ENCODE measurements at places on chromosomes 2 and 18.
A peak's percentile ranks its signal among the peaks of the same experiment; 100 is the strongest.

DNA sequence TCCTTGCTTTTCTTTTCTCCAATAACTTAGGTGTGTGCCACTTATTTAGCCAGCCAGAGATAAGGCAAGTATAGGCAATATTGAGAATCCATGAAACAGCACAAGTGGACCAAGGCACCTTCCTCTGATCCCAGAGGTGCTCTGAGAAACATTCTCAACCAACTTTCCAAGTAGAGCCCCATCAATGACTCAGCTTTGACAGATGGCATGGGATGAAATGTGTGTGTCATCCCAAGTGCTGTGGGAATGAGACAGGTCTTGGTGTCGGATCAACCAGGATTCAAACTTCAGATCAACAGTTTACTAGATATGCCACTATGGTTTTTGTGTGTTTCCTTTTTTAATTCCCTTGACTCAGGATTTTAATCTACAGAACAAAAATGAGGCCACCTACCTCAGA, 164.0 kb downstream of the GRB14 start:
- DNase-seq = no peak

- DNase-seq = no peak
Observed at GRCh38 chr2:6750411-6751158, 115.1 kb downstream of the CMPK2 start.

- DNase-seq = no peak
Observed at GRCh38 chr2:21415234-21415633, 291.5 kb downstream of the TDRD15 start.

DNA sequence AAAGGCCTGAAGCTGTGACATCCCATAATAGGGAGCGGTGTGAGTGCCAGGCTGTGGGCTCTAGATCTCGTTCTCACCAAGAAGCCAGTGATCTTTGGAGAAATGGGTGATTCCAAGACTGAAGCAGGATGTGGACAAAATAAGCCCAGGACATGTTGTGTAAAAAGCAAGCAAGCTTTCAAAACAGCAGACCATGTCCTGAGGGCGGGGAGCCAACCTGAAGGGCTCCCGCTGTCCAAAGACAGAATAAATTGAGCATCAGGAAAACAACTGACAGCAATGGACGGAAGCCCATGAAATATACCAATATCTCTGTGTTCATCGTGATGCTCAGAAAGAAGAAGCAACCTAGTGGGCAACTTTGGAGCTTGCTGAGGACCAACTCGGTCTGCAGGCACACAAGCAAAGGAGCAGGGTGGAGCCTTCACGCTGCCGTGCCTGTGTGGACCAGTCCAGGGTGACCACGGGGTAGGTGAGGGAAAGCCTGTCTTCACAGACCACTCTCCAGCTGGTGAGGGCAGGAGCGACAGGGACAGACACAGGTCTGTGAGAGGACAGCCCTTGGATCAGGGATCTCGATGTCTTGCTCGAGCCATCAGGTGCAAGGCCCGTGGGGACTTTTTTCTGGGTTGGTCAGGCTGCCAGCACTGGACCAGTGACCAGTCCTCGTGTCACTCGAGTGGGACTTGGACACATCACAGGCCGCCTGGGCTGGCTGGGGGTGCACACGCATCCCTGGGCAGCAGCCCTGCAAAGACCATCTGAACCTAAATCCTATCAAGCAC, 21.5 kb downstream of the MTERF4 start:
- no peak for DNase-seq

DNA sequence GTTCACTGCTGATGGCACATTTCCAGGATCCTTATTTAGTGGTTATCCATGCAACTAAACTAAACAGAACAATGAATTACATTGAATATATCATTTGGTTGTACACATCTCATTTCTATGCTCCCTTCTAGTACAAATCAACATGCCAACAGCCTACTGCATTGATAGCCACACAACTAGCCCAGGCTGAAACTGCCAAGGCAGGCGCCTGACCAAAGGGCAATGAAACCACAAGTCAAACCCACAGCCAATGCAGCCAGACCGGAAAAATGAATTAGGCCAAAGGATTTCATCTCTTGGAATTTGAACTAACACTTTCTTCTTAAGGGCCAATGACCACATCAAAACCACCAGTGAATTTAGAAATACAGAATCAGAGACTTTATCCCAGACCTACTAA, 196.4 kb downstream of the NOL4 start:
- no peak for DNase-seq

GRCh38 chr2:65070172-65070830, 14.1 kb downstream of the CEP68 start:
- DNase-seq = no peak

DNA sequence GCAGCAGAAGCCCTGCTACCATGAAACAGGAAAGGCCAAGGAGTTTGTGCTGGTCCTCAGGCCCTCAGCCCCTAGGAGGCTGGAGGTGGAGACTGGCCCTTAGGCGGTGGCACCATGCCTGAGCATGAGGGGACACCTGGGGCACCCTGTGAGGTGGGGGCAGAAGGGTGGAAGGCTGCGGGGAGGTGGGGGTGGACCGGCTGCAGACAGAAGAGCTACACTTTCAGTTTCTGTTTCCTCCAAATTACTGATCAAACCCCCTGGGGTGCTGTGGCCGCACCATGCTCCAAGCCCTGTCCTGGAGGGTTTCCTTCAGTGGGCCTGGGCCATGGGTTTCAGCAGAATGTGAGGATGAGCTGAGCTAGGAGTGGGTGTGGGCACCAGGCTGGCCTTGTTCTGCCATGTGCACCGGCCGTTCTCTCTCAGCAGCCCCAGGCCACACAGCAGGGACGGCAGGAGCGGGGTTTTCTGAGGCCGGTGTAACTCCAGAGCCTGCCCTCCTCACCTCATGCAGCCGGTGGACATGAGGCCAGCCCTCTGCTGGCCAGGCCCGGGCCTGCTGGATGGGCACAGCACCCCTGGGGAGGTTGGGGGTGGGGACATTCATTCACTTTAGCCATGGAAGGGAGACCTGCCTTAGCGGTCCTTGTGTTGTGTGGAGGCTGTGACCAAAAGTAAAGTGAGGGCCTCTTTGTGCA, 51.5 kb downstream of the PLEKHB2 start:
- DNase-seq = peak; percentile 39

- DNase-seq = no peak
Observed at GRCh38 chr2:177501186-177501585, 108.6 kb downstream of the AGPS start.

- DNase-seq = no peak
Observed at GRCh38 chr2:34379586-34379985, 780.5 kb upstream of the FAM98A start.

DNA sequence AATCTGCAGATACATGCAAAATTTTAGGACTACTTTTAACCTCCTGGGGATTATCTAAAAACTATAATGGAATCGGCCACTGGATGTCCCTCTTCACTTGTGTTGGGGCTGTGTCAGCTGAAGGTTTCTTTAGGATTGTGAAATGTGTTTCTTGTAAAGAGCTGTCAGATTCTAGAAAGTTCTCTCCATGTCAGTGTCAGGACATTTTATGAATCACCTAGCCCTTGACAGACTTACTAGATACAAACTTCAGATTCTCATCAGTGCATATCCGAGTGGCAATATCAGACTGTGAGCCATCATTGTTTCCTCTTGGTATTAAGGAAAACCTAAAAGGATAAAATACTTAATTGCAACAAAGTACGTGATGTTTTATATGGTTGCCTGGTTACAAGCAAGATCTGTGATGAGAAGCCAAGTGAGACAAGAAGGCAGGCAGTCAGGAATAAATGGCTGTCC, 107.3 kb downstream of the CPS1 start:
- peak; percentile 5 for DNase-seq

- DNase-seq = peak; percentile 27
Observed at GRCh38 chr2:224884188-224884587, 158.1 kb downstream of the DOCK10 start.

GRCh38 chr2:163775304-163775703, 39.5 kb upstream of the FIGN start:
- DNase-seq = no peak

GRCh38 chr18:63438181-63438580, 15.9 kb upstream of the VPS4B start:
- DNase-seq = no peak

DNA sequence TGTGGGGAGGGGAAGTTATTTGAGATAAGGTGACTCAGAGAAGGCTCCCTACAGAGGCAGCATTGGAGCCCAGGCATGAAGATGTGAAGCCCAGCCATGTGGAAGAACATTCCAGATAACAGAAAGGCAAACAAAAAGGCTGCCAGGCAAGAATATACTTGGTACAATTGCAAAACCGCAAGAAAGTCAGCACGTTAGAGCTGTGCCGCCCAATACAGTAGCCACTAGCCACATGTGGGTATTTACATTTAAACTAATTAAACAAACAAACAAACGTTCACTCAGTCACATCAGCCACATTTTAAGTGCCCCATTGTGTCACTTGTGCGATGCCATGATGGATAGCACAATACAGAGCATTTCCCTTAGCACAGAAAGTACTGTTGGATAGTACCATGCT, 179.6 kb downstream of the SATB2 start:
- no peak for DNase-seq

GRCh38 chr2:188845692-188846091, 128.5 kb upstream of the COL3A1 start:
- DNase-seq = no peak

DNA sequence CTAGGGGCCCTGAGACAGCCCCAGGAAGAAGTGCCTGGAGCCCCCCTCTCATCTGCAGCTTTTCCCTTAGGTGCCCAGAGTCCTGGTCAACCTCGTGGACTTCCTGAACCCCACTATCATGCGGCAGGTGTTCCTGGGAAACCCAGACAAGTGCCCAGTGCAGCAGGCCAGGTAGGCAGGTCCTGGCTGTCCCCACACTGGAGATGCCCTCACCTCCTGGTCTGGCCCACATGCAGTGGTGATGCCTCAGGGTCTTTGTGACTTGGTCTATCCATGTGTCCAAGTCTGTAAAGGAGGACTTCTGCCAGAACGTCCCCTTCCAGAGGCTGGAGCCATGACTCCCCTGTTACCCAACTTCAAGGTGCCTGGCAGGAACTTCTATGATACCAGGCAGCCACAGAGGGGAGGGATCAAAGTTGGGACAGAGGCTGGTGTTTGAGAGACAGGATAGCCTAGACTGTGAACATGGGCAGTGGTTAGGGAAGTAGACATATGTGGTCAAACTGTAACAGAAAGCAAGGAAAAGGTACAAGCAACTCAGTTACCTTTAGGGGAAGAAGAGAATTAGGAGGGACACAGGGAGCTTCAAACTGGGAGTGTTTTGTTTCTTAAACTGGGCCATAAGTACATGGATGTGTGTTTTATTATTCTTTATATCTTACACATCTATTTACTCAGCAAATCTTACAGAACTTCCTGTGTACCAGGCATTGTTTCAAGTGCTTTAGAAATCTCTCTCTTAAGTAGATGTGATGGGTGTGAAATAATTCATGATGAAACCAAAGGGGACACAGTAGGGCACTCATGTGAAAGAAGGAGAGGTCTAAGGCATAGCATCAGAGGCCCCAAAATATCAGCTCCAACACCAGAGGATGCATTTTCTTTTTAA, 107.1 kb downstream of the PLB1 start:
- no peak for DNase-seq

DNA sequence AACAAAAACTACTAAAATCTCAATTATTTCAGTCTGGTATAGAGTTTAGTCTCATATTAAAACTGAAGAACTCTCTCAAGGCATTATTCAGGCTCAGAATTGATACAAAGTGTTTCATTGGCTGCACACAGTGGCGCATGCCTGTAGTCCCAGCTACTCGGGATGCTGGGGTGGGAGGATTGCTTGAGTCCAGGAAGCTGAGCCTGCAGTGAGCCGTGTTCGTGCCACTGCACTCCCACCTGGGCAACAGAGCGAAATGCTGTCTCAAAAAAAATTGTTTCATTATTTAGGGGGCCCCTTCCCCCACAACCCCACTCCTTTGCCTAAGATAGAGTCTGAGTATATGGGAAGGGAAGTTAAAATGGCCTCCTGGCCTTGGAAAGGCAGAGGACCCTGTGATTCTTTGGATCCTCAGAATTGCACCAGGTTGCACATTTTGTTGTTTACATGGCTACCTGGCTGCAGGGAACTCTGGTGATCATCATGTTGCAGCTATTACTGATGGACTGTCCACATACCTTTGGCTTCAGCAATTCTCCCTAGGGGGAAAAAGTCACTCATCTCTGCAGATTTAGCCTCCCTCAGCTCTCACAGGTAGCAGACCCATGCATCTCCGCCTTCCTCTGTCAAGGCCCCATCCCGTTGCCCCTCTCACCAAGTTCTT, 19.2 kb upstream of the CYRIA start:
- DNase-seq = no peak

GRCh38 chr2:26609205-26609631, 31.9 kb downstream of the CIB4 start:
- DNase-seq = no peak

DNA sequence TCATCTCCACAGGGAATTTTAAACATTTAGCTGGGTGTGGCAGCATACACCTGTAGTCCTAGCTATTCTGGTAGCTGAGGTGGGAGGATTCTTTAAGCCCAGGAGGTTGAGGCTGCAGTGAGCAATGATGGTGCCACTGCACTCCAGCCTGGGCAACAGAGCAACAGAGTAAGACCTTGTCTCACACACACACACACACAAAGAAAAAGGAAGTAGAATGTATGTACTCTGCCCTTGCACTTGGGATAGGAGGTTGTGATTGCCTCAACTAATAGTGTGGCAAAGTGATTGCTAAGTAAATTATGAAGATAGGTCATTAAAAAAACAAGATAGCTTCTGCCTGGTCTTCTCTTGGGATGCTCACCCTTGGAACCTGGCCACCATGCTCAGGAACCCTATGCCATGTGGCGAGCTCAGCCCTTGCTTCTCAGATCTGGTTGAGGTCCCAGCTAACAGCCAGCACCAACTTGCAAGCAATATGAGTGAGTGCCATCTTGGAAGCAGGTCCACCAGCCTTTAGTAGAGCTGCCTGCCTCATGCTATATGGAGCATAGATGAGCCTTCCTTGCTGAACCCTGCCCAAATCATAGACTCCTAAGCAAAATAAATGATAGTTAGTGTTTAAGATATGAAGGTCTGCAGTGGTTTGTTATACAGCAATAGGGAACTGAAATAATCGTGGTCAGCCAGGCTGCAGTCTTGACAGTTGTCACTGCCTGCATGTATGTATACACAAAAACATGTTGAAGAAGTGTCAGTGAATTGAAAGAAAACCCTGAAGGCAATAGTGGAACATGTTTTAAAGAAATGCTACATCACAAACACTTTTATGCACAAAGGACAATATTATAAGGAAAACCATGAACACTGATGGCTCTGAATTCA, 30.1 kb upstream of the PNO1 start:
- DNase-seq = peak; percentile 62

- no peak for DNase-seq
Observed at GRCh38 chr2:10226038-10226724, 76.5 kb upstream of the HPCAL1 start.

DNA sequence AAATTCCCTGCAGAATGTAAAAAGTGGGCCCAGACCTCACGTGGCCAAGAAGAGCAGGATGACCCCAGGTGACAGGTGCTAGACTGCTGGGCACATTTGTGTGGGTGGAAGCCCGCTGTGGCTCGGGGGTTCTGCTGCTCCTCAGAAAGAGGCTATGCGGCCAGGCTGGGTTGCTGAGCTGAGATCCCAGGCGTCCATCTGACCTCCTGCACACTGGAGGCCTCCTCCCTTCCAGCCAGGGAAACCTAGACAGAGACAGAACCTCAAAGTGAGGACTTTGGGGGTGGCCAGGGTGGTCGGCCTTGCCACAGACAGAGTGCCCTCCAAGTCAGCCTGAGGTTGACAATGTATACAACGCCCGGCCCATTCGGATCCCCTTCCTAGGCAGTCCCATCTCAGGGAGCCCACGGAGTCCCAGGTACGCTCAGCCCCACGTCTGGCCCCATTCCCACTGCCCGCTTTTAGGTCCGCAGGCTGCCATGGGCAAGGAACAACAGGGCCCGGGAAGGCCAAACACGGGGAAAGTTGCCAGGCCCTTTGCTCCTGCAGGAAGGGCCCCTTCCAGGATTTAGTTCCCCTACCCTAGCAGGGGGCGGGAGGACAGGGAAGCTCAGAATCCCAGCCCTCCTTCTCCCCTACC, 75.6 kb downstream of the KIAA2012 start:
- DNase-seq = no peak

All from common myeloid progenitor, CD34-positive (primary cell).